NCI-H1694 (cell line): ENCODE measurements at places on chromosomes 7 and 10.
A peak's percentile ranks its signal among the peaks of the same experiment; 100 is the strongest.

GRCh38 chr10:88158526-88159122 lies 295.2 kb downstream of the PTEN start:
- DNase-seq: no peak

- no peak for DNase-seq
Measured at GRCh38 chr10:63605197-63605967, 84.2 kb downstream of the REEP3 start.

- no peak for DNase-seq
Measured at GRCh38 chr10:31318382-31318853, 598 bp upstream of the ZEB1 start.

DNA sequence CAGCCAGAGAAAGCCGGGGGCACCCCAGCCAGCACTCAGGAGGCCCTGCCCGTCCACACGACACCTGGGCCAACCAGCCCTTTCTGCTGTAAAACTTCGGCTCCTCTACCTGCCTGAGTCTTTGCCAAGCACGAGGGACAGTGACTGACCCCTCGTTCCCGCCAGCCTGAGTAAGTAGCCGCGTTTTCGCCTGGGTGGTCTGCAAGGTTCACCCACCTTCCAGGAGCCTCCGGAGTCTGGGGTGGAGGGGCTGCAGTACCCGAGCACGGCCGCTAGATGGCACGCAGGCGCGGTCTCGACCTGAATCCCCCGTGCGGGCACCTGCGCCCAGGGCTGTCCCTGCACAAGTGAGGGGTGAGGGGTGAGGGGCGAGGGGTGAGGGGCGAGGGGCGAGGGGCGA lies 192.7 kb downstream of the PTPRN2 start:
- DNase-seq: peak; percentile 32

DNA sequence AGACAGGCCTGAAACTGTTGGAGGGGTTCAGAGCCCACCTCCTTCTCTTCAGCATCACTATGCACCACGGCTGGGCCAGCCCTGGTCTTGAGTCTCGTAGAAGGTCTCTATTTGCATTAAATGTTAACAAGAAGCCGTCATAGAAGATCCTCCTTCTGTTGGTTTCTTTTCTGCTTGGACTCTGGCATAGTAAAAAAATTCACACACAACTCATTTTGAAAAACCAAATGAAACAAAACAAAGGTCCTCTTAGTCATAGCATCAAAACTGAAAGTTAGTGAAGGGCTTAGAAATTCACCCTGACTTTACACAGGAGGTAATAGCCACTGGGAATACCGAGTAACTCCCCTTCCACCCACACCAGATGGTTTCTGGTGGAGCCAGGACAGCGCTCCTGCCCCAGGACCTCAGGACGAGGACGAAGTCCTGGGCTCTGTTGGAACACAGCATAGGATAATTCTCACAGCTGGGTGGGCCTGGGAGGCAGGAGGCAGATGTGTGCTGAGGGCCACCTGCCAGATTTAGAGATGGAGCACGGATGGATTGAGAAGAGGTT lies 248.4 kb upstream of the KLF6 start:
- no peak for DNase-seq

DNA sequence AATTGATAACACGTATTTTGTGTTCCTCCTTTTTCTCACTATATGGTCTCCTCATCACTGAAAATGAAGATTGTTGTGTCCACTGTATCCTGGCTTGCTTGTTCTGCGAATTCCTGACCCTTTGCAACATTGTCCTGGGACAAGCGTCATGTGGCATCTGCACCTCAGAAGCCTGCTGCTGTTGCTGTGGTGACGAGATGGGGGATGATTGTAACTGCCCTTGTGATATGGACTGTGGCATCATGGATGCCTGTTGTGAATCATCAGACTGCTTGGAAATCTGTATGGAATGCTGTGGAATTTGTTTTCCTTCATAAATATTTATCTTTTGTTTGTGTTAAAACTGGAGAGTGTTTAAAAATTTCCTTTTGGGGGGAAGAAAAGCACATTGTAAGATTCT lies 93.7 kb downstream of the MDFIC start:
- DNase-seq: no peak

DNA sequence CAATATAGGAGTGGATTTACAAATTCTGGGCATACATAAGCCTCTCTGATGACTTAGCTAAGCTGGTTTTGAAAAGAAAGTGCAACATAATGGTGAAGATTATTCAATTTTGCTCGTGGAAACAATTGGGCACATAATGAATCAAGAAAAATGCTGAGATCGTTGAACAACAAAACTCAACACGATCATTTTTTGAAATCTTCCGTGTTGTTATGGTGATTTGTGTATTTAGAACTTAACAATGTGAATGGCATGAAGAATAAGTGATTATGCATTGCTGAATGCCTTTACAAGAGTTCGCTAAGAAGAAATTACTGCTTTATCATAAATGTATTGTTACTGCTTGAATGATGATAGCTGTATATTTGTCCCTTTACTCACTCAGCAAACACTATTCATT lies 875.0 kb downstream of the CNTNAP2 start:
- no peak for DNase-seq

DNA sequence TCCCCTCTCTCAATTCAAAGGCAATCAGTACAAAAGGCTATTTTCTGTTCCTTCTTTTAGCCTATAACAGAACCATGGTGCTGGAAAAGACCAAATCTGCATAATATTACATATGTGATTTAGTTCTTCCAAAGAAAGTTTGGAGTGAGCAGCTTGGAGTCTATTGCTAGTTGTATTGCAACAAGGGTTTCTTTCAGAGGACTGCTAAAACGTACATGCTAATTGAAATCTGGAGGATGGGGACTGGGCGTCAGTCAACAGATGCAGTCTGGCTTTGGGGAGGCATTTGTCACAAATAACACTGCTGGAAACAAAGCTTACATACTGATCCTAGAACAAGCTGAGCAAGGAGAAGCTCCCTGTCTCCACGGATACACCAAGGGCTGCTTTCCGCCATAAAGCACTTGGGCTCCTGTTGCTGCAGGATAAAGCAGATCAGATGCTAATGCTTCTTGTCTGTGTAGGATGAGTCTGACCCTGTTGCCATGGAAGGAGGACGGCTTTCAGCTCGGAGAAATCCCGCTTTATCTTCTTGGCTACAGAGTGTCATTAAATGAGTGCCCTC lies 883.5 kb downstream of the SORCS1 start:
- no peak for DNase-seq

DNA sequence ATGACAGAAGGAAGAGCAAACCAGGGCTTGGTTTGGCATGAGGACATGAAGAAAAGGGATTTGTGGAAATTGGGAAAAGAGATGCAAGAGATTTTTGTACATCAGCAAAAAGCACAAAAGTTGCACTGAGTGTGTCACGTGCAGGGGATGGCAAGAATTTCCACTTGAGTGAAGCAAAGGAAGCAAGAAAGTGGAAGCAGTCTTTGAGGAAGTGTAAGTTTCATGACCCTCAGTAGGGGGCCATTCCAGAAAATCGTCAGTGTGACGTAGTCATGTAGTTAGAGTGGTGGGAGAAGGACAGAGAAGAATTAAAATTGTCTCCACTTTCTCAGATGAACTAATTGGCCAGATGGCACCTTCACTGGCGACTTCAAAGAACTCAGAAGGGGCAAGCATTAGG lies 123.3 kb upstream of the FZD1 start:
- no peak for DNase-seq

DNA sequence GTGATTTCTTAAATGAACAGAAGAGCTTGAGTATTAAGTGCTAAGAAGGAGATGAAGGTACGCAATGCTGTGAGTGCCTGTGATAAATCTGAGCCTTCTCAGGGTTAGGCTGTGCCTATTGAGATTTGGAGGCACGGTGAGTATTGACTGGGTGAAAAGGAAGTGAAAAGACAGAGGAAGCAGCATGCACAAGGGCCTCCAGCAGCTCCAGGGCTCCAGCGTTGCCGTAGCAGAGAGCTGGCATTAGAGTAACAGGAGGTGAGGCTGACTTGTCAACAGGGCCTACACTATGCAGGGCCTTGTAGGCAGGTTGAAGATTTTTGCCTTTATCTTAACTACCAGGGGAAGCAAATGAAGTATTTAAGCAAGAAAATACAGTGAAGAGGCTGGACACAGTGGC lies 54.1 kb upstream of the PDCD4 start:
- no peak for DNase-seq

GRCh38 chr7:44811093-44811492 lies 14.6 kb downstream of the PPIA start:
- no peak for DNase-seq

DNA sequence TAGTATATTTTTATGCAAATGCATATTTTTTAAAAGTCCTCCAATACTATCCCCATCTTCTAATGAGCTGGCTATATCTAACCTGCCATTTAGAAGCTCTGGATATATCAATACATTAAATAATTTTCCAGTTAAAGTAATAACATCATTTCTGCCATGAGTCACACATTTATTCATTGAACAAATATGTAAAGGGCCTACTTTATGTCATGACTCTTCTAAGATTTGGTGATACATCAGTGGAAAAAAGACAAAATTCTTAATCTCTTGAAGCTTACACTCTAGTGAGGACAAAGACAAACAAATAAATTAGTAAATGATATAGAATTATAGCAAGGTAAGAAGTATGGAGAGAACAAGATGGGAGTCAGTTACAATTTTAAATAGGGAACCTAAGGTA lies 716.8 kb upstream of the LRRTM3 start:
- DNase-seq: no peak

GRCh38 chr7:157715071-157715937 lies 378.5 kb downstream of the DNAJB6 start:
- DNase-seq: no peak

DNA sequence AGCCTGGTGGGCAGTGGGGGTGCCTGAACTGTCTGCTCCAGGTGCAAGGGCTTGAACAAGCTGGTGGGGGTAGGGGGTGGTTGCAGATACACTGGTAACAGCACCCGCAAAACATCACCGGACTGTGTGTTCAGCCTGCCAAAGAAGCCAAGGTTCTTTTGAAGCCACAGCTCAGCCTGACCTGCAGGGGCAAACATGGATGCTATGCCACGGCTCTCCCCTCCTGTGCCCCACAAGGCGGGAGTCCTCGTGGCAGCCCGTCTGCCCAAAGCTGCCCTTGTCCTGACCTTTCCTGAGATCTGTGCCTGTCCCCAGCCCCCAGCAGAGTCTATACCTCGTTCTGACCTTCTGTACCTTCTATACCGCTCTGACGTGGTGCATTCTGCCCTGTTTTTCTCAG lies 285.7 kb downstream of the GLRX3 start:
- DNase-seq: no peak

- DNase-seq: no peak
Measured at GRCh38 chr10:100333661-100334440, 3.8 kb upstream of the PKD2L1 start.

DNA sequence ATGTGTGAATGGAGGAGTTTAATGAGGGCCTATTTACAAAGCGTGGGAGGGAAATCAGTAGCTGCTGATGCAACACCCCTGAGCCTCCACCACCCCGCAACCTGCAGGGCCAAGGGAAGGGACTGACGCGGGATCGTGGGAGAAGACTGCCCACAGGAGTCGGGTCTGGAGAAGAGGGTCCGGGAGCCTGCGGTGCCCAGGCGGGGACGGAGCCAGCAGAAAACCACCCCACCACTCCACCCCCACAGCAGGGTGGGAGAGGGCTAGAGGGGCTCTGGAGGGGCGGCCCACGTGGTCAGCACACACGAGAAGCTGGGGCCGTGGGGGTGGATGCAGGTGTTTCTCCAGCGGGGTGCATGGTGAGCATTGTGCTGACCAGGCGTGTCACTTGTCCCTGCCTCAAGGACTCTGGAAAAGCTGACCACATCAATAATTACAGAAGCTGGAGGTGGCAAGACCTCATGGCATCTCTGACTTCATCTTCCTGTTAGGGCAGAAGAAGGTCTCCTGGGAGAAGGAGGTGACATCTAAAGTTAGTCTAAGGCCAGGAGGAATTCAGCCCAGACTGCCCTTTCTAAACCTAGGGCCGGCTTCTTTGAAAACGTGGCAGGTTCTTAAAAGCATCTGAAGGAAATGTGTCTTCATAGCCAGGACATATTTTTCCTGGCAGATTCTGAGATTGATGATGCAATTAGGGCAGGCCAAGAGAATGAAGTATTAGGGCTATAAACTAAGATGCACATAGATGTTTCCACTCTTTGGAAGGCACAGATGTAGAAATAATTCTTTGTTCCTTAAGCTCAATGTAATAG lies 150.9 kb downstream of the RGS10 start:
- DNase-seq: no peak

DNA sequence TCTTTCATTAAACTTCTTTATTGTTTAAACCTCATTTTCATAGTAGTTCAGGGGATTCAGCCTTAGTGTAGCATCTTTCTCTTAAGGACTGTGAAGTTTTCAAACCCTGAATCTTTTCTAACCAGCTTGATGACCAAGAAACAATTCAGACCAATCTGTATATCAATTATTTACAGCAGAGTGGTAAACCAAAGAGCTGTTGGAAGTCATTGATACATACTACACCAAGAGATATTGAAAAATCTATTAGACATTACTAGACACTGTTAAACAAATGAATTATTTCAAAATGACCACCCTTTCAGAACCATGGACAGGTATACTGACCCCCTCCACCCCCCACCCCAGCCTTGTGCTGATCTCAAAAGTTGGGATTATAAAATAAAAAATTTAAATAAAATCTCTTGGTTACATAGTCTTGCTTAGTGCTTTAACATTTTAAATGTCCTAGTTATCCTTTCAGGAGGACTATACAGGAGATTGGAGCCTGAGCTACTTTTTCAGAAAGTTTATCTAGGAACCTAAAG lies 143.9 kb upstream of the LSM8 start:
- DNase-seq: no peak

- DNase-seq: no peak
Measured at GRCh38 chr10:51789903-51790302, 90.5 kb upstream of the CSTF2T start.

DNA sequence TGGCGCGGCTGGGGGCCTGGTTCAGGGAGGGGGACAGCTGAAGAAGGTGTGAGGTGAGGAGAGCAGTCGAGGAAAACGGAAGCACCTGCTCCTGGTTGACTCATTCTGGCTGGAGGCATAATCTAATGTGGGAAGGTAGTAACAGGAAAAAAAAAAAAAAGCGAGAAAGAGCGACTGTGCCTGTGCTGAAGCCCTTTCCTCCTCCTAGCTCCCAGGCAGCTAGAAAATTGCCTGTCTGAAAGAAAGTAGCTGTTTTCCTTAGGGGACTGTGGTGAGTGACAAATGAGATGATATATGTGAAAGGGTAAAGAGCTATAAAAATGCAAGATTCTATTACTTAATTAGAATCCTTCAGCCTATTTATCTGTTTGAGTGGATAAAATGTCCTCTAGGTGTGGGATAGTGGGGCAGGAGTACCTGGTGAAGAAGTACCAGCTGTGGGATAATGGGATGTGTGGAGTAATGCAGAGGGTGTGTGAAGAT lies 4.9 kb upstream of the MEST start:
- DNase-seq: no peak

- DNase-seq: no peak
Measured at GRCh38 chr10:114925587-114926586, 12.1 kb upstream of the TRUB1 start.
